Posterior vena cava (tissue), 2 donors: ENCODE measurements at places on chromosomes 3 and 15. TPM values are rescaled to one million over a fixed set of nuclear protein-coding genes. Genes with fewer than 3 reads are reported as not detected.

DNA sequence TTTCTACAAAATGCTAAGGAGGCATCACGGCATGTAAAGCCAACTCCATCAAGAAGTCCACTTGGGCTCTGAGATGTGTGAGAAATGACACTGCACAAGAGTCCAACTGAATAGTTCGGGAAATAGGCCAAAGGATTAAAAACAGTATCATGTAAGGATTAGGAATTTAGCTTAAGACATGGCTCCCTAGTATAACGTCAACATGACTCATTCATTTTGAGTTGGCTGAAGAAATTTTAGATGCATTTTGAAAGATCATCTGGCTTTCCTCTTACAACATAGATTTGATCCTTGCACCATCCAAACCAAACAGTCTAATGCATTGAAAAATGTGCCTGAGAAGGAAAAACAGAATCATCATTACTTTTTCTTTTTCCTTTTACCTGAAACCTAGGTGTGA lies 109.3 kb upstream of the MME start:
- no peak for DNase-seq

GRCh38 chr3:196227629-196228493 lies 11.5 kb downstream of the SLC51A start:
- peak; percentile 71 for DNase-seq

DNA sequence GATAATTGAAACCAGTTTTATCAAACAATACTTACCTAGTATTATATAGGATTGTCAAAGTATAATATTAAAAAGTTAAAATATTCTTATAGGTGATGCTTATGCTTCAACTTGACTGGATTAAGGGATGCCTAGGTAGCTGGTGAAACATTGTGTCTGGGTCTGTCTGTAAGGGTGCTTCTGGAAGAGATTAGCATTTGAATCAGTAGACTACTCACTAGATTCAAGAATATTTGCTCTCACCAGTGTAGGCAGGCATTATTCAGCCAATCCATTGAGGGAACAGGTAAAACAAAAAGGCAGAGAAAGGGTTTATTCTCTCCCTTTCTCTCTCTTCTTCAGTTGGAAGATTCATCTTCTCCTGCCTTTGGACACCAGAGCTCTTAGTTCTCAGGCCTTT lies 486.8 kb upstream of the GOLIM4 start:
- no peak for DNase-seq

- DNase-seq = no peak
Measured at GRCh38 chr15:65088643-65089021, 12.1 kb downstream of the KBTBD13 start.

The DUOXA2 gene
- not detected for total RNA-seq

The CPLX3 gene
- not detected for total RNA-seq
